ENCODE measurements at places on chromosomes 13 and 19.

DNA sequence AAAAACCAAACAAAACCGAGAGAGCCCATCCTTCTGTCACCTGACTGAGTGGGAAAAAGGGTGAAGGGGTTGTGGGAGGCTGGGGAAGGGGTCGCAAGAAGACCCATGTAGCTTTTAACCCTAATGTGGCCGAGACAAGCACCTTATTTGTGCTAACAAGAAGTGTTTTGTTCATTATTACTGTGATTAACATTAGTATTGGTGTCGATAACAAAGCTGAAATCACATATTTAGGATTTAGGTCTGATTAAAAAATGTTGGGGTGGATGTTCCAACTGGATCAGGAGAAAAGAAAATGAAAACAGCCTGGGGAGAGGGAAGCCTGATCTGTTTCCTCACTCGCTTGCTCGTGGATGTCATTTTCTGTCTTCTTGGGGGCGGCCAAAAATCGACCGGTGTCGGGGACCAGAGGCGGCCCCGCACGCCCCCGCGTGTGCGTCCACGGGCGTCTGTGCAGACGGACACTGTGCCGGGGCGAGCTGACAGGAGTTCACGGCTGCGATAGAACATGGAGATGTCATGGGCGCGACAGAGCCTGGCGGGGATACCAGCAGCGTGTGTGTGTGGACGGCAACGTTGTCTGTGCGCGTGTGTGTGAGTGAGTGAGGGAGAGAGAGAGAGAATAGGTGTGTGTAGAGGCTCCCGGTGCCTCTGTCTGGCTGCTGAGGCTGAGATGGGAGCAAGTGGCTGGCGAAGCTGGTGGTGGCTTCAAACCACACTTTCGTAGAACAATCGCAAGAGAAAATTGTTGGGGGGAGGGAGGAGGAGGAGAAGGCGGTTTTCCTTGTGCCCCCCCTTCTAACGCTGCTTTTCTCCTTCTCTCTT, 29.1 kb downstream of the NFIX start:
- DNase-seq: no peak

GRCh38 chr13:95724252-95724651, 47.3 kb downstream of the DNAJC3 start:
- no peak for DNase-seq

GRCh38 chr19:13154911-13155471, 4.8 kb downstream of the IER2 start:
- DNase-seq: no peak

- DNase-seq: peak; percentile 22
Observed at GRCh38 chr19:40284501-40285352, at the start of gene AKT2. AKT2 (minus strand) TSS chr19:40285345; CDS start chr19:40265267, 20,078 bp downstream.

GRCh38 chr19:50266041-50266440, 62.6 kb downstream of the MYH14 start:
- DNase-seq: no peak

- peak; percentile 4 for DNase-seq
Observed at GRCh38 chr19:22286151-22286810, at the start of gene ZNF729. ZNF729 (plus strand) TSS chr19:22286441; CDS start chr19:22286526, 85 bp downstream.

GRCh38 chr13:81929988-81930387, 1589.1 kb upstream of the SPRY2 start:
- DNase-seq: no peak

- no peak for DNase-seq
Observed at GRCh38 chr13:24216176-24216575, 55.7 kb downstream of the SPATA13 start.

Measured in DMS 273 treated with DMSO at 0.1 percent for 48 hours (cell line).